Activated T-helper 1 cell treated with anti-CD3 and anti-CD28 coated beads, Interleukin-2, amount 50 U/mL, for 16 hours (primary cell): ENCODE measurements at places on chromosomes 12 and 14.

GRCh38 chr14:98176892-98177291, 1095.1 kb downstream of the BCL11B start:
- DNase-seq: no peak

- DNase-seq: no peak
Measured at GRCh38 chr14:103118663-103119404, 4.4 kb upstream of the TNFAIP2 start.

DNA sequence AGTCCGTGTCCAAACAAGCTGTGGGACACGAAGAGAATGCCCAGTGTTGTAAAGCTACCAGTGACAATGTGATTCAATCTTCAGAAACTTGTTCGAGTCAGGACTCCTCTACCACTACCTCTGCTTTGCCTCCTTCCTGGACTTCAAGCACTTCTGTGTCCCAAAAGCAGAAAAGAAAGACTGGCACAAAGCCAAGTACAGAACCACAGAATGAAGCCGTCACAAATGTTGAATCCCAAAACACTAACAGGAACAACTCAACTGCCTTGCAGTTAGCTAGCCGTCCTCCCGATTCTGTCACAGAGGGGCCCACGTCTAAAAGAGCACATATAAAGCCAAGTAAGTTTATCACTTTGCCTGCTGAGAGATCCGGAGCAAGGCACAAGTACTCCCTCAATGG, 284.9 kb downstream of the LRFN5 start:
- DNase-seq: no peak

- DNase-seq: no peak
Measured at GRCh38 chr12:54358191-54358944, 5.9 kb downstream of the GPR84 start.

- DNase-seq: no peak
Measured at GRCh38 chr12:30622509-30622908, 73.2 kb downstream of the IPO8 start.

- DNase-seq: no peak
Measured at GRCh38 chr12:14263742-14264141, 101.7 kb upstream of the ATF7IP start.

- no peak for DNase-seq
Measured at GRCh38 chr12:105228494-105228893, 7.5 kb downstream of the APPL2 start.
